ENCODE measurements at places on chromosomes 16 and 17.

GRCh38 chr16:86823888-86824671 is 245.7 kb downstream of the FOXL1 start:
- no peak for DNase-seq

DNA sequence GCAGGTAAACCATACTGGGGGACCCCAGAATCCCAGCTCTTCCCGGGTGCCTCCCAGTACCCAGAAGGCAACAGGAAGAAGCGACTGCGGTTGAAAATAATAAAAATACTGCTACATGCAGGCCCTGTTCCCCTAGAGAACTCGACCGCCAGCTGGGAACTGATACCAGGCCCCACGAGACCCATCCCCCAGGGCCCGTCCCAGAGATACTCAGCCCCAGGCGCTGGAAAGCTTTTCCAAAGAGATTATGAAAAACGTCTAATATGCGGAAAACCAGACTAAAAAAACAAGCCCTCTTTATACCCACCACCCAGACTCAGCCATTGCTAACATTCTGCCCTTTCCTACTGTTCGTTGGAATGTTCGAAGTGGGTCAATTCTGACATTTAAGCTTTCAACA is 12.9 kb upstream of the MEAK7 start:
- DNase-seq = no peak

- DNase-seq = peak; percentile 21
These were observed 13.3 kb downstream of the MIS12 start for GRCh38 chr17:5499476-5500231.

DNA sequence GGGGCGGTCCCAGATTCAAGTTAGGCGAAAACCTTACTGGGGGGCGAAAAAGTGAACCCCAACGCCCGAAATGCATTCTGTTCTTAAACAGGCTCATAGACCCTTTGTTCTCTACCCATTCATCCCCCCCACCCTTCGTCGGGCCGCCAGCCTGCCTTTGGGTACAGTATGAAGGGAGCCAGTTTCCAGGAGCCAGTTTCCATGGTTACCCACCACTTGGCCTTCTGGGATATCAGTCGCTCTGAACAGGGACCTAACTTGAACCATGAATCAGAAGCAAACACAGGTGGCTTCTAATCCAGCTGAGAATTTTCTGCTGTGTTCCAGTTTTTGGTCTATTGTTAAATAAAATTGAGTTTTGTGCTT is 532 bp downstream of the DHX40 start:
- peak; percentile 31 for DNase-seq

GRCh38 chr16:21001262-21001661 is 100.7 kb downstream of the LYRM1 start:
- DNase-seq = peak; percentile 5

DNA sequence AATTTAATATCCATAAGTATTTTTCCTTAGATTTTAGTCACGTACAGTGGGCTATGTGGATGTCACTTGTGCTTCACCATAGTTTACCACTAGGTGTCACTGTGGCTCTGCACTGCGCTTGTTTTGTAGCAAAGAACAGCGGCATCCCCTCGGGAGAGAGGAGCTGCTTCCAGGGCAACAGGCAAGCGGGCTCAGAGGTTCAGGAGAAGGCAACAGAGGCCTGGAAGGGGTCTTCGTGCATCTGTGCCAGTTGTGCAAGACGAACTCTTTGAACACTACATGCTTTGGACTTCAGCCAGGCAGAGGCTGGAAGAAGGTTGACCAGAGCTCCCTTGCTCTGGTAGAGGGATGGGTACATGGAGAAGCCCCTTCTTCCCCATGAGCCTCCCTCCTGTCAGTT is 20.6 kb downstream of the CYB561 start:
- DNase-seq = no peak

DNA sequence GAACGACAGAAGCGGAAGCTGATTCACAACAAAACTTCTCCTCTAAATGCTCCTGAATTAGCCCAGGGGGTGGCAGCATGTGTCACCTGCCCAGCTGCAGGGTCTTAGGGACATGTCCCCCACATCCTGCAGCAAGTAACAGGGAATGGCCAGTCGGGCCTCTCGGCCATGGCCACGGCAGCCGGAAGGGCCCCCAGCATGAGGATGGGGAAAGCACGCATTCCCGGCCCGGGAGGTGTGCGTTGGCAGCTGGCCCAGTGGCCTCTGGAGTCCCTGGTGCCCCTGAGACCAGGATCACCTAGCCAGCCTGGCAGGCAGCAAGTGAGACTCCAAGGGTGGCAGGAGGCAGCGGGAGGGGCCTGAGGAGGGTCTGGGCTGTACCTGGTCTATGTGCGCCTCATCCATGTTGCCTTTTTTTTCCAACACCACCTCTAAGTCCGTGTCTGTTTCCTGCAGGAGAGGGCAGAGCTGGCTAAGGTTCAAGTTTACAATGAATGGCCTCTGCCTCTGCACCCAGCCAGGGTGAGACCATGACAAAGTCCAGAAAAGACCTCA is 7.0 kb downstream of the KNOP1 start:
- DNase-seq = no peak

DNA sequence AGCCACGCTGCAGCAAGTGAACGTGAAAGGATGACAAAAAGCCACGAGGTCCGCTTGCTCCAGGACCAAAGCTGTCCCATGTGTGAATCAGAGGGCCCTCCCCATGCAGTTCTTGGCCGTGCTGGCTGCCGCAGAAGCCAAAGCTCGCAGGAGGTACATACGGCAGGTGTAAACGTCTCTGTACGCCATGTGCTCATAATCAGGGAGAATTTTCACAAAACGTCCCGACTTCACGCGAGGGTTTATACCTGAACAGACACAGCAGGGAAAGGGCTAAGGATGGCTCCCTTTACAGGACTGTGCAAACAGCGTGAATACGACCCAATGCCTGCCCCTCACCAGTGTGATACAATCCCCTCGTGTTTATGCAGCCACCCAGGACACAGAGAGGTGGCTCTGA is 25.3 kb downstream of the FBXO31 start:
- no peak for DNase-seq

DNA sequence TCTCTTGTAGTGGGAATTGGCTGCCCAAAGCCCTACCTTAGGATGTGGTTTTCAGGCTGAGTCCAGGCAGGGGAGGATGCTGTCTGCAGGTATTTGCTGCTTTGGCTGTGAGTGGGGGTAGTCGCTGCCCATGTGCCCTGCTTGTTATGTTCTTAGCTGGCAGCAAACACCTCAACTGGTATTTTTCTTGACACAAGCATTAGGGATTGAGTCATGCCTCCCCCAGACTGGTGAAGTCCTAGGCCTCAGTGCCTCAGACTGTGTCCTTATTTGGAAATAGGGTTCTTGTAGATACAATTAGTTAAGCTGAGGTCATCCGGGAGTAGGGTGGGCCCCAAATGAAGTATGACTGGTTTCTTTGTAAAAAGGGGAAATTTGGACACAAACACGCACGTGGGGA is 808.3 kb upstream of the EEF2KMT start:
- DNase-seq = no peak

GRCh38 chr17:37831492-37831891 is 86.6 kb upstream of the HNF1B start:
- DNase-seq = no peak

GRCh38 chr16:85584819-85585282 is 28.3 kb upstream of the GSE1 start:
- DNase-seq = no peak

DNA sequence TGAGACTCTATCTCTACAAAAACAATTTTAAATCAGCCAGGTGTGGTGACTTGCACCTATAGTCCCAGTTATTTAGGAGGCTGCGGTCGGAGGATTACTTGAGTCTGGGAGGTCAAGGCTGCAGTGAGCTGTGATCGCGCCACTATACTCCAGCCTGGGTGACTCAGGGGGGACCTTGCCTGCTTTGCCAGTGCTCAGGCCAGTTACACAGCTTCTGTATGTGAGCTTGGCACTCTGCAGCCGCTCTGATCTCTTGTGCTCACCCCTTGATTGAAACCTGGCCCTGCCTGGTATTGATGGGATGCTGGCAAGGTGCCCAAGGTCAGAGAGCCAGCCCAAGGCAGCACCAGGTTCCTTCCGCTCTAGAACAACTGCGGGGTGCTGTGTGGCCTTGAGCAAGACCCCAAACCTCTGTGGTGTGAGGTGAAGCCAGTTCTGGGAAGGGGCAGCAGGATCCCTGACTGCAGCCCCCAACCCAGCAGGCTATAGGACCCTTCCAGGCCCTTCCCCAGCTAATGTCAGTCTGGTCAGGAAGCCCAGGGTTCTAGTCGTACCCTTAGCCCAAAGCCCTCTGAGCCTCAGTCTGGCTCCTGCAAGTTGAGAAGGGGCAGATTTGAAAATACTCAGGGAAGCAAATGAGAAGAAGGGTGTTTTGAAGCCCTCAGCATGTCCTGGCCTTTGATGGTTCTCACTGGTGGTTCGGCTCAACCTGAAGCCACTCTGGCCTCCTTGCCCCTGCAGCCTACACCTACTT is 18.9 kb downstream of the MMP15 start:
- no peak for DNase-seq

DNA sequence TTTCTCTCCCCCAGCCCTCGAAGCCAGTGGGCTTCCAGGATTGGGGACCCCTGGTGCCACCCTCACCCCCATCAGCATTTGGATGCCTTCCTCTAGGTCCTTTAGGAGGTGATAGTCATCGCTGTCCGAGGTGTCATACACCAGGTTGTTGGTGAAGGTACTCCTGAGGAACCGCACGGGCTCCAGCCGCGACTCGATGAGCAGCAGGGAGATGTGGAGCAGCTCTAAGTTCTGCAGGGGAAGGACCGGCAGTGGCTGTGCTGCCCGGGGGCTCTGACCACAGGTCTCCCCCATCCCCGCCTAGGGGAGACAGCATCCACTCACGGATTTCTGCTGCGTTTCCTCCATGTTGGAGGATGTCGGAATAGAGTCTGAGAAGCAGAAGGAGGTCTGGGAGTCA is 962 bp downstream of the CSHL1 start:
- no peak for DNase-seq

DNA sequence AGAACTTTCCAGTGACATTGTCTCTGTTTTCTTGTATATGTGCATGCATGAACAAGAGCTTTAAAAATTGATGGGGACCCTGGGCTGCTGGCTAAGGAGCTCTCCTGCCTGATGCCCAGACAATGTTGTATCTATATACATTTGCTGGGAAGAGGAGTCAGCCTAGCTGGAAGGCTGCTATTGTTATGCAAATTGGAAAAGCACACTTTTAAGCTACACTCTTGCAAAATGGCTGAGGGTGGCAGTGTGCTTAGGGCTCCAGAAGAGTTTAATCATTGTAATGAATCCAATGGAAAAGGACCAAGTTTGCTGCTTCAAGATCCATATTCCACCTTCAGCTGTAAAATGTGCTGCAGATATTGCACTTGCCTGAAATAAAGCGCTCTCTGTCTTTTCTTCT is 171.8 kb downstream of the PRKCA start:
- no peak for DNase-seq

- no peak for DNase-seq
These were observed 2.3 kb downstream of the SPG7 start for GRCh38 chr16:89510526-89510925.

- DNase-seq = no peak
These were observed 219.4 kb downstream of the TANC2 start for GRCh38 chr17:63185420-63185819.

- no peak for DNase-seq
These were observed 128.4 kb downstream of the PRKCB start for GRCh38 chr16:23964136-23964535.

GRCh38 chr16:86984991-86985647 is 332.1 kb downstream of the C16orf95 start:
- DNase-seq = no peak

DNA sequence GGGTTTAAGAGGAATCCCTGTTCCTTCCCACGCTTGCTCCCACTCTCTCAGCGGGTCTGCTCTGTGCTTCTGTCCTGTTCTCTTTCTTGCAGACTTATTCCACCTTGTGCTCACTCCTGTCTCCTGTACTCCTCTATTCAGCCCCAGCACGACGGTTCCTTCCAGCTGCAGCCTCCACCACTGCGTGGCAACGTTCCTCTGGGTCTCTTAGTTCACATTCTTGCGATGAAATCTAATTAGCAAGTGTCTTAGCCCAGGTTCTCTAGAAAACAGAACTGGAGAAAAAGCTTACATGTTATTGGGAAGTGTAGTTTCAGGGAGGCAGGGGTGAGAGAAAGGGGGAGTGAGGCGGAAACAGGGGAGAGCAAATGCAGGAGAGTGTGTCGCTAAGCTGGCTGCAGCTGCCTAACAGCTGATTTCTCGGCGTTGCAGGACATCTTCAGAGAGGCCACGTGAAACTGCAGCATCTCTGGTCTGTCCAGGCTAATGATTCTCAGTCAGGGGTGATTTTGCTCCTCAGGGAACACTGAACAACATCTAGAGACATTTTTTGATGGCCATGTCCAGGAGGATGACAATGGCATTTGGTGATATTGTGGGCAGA is 213.2 kb upstream of the NLRP1 start:
- no peak for DNase-seq

GRCh38 chr16:30893744-30894539 is at the start of gene BCL7C:
BCL7C (minus strand) TSS chr16:30894077; CDS start chr16:30893944, 133 bp downstream.
- peak; percentile 67 for DNase-seq

GRCh38 chr17:8606401-8606800 is 24.1 kb downstream of the MYH10 start:
- no peak for DNase-seq

DNA sequence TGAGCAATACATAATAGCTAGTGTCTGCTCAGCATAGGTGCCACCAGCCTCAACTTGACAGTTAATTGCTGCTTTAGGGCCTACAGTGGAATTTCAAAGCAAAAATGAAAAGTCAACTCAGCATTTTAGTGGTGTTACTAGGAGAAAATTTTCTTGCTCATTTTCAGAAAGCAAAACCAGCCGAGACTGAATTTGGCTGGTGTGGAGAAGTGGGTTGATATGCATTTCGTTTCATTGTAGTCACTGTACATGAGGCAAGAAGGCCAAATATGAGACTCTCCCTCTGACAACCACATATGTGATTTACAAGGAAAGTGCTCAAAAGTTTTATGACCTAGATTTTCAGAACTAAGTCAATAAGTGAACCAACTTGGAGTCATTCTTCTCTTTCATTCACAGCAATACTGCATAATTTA is 54.0 kb downstream of the DUSP14 start:
- no peak for DNase-seq

- DNase-seq = no peak
These were observed 16.8 kb upstream of the RMI2 start for GRCh38 chr16:11328172-11329070.

GRCh38 chr17:38980490-38981217 is 13.5 kb upstream of the FBXO47 start:
- no peak for DNase-seq

GRCh38 chr16:2969545-2970521 is 685 bp downstream of the PAQR4 start:
- peak; percentile 70 for DNase-seq

GRCh38 chr16:59044616-59045015 is 310.5 kb upstream of the GOT2 start:
- no peak for DNase-seq

DNA sequence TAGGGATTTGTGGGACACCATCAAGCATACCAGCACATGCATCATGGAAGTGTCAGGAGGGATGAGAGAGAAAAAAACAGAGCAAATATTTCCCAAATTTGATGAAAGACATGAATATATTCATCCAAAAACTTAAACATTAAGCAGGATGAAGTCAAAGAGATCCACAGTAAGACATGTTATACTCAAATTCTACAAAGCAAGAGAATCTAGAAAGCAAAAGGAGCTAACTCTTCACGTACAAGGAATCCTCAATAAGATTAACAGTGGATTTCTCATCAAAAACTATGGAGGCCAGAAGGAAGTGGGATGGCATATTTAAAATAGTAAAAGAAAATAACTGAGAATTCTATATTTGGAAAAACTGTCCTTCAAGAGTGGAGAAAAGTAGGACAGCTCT is 374.8 kb downstream of the ZFHX3 start:
- no peak for DNase-seq
